ENCODE measurements at places on chromosomes 11 and 22.

DNA sequence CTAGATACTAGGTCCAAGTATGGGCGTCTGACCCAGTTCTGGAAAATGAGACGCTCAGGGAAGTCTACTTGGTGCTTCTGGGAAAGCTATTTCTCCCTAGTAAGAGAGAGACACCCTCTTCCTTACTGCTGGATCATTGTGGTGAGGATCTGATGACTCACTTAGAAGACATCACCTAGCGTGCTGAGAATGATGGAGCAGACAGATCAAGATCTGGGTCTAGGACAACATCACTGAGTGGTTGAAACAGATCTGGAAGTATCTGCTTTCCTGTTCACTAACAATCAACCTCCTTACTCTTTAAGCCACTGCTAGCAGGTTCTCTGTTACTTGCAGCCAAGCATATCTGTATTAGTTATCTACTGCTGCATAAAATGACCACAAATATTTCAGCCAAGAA is 38.3 kb upstream of the HMGXB4 start:
- DNase-seq = no peak

- no peak for DNase-seq
Observed at GRCh38 chr11:57197762-57198161, 16.0 kb downstream of the LRRC55 start.

GRCh38 chr22:49392247-49392646 is 435.4 kb downstream of the BRD1 start:
- DNase-seq = no peak

DNA sequence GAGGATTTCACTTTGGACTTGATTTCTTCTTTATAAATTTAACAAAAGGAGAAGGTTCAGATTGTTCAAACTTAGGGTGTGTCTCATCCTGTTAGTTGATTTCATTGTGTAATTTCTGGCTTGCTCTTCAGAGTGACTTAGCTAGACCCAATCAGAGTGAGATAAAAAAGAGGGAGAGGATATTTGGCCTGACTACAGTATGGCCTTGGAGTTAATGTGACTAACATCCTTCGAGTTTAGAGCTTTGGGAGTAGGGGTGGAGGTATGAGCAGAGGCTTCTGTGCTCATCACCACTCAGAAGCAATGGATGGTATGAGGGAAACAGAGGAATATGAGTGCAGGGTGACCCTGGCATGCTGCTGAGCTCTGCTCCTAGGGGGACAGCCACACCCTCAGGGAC is 114.2 kb downstream of the ME3 start:
- no peak for DNase-seq

DNA sequence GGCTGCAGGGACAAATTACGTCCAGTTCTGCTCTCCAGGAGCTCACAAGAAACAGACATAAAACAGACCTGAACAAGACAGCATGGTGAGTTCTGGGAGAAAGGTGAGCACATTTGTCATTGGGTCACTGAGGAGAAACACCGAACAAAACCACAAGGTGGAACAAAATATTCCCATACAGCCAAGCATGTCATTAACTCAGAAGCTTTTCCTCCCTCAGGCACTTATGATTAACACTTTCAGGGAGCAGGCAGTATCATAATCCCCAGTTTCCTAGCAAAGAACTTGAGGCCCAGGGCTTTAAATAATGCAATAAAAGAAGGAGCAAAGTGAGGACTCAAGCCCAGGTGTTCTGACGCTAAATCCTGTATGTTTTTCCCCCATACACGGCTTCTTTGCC is 43.0 kb downstream of the P4HA3 start:
- no peak for DNase-seq

DNA sequence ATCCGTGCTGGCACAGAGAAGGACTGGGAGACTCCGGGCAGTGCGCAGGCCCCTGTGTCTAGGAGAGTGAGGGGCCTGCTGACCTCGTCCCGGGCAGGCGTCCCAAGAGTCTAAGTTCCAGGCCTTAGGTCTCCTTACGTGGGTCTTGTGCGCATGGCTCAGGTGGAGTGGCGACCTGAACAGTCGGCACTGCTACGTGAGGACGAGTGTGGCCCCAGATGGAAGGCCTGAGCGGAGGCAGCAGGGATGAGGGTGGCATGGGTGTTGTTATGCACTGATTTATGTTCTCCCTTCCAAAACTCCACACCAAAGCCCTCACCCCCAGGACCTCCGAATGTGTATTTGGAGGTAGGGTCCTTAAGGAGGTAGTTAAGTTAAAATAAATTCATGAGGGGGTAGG is 20.7 kb upstream of the SEPTIN5 start:
- DNase-seq = peak; percentile 48

DNA sequence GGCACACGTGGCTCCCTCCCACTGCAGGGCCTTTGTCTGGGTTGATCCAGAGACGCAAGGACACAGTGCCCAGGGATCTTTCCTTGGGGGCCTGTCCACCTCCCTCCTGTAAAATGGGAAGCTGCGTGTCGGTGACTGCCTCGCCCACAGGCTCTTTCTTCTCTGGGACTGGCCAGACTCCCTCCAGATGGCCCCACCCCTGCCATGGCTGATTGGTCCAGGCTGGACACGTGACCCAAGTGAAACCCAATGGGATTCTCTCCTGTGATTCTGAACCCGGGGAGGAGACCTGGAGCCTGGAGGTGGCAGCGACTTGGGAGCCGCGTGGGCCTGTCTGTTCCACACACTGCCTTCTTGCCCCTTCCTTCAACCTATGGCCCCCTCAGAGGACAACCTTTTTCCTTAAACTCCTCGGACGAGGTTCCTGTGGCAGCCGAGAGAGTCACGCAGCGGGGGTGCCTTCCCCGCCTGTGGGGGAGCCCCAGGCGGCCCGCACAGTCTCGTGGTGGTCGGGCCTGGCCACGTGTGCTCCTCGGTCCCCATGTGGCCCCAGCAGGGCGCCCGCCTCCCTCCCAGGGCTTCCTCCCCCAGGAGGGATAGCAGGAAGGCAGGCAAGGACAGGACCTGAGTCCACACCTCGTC is 12.4 kb upstream of the MPPED1 start:
- DNase-seq = no peak

DNA sequence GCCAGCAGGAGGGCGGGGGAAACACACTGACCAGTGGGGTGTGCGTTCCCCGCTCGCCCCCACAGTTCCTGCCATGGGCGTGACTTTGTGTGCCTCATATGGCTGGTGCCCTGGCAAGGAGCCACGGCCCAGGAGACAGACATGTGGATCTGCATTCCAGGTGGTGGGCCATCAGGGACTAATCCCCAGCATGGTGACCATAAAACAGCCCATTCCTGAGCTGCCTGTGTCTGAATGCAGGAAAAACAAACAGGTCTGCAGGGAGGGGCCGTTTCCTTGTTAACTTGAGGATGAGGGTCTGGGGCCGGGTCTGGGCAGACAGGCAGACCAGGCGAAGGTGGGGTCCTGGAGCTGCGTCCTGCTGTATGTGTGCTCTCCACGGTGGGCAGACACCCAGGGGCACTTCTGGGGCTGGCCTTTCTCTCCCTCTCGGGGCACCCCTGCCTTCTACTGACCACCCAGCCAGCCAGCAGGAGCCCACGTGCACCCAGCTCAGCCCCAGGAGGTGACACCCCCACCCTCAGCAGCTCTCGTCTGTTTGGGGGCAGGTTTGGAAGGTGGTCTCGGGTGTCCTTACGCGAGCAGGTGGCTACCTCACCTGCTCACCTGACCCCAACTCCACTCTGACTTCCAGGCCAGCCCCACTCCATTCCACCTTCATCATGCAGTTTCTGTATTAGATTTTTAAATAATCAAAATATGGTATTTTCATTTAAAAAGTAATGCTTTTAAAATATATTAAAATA is 120.3 kb downstream of the KCNQ1OT1 start:
- DNase-seq = peak; percentile 57

GRCh38 chr11:47938791-47939560 is 41.4 kb upstream of the PTPRJ start:
- no peak for DNase-seq
